A549 treated with CORT108297 at 1 μM for 4 hours (cell line): ENCODE measurements at places on chromosomes 3 and 15. TPM values are rescaled to one million over a fixed set of nuclear protein-coding genes. Genes with fewer than 3 reads are reported as not detected.

Gene GRIP2
- 1.1 to 2.2 TPM (median 1.9 TPM) in 5 replicates for total RNA-seq

Gene GOLGA8N
- total RNA-seq, result 1.2 to 1.8 TPM (median 1.3 TPM) in 5 replicates

Gene GPX1
- total RNA-seq, result 254 to 327 TPM (median 296 TPM) in 5 replicates

Gene BDH1
- 1.6 to 4.2 TPM (median 3.4 TPM) in 5 replicates for total RNA-seq

Gene PLSCR5
- not detected in 5 replicates for total RNA-seq

Gene CCR3
- total RNA-seq, result not detected in 5 replicates

Gene APH1B
- total RNA-seq, result 15.6 to 23.9 TPM (median 19.9 TPM) in 5 replicates

Gene TXNRD3
- total RNA-seq, result 5.9 to 6.9 TPM (median 6.5 TPM) in 5 replicates

Gene CYP1A2
- not detected in 5 replicates for total RNA-seq

Gene AMT
- 0.17 to 0.65 TPM (median 0.30 TPM) in 5 replicates for total RNA-seq

Gene GALNT15
- 0.05 to 0.18 TPM (median 0.15 TPM) in 5 replicates for total RNA-seq

Gene ACKR4
- not detected in 5 replicates for total RNA-seq

Gene PRICKLE2
- 1.9 to 2.3 TPM (median 2.0 TPM) in 5 replicates for total RNA-seq

Gene SLC27A2
- total RNA-seq, result 29.9 to 35.5 TPM (median 32.4 TPM) in 5 replicates

Gene ROPN1
- total RNA-seq, result not detected in 5 replicates

Gene SERPINI2
- not detected in 5 replicates for total RNA-seq

Gene AGBL1
- total RNA-seq, result not detected in 5 replicates

Gene NR2E3
- 0.12 to 0.39 TPM (median 0.21 TPM) in 5 replicates for total RNA-seq

Gene LAMB2
- 80.0 to 111 TPM (median 107 TPM) in 5 replicates for total RNA-seq

Gene SUCNR1
- total RNA-seq, result 0.05 to 0.14 TPM (median 0.13 TPM) in 5 replicates

Gene PSTPIP1
- 0.22 TPM in 1 of 5 replicates, not detected in the others for total RNA-seq

Gene CLDN16
- total RNA-seq, result 0.14 TPM in 2 of 5 replicates, not detected in the others

Gene TRH
- not detected in 5 replicates for total RNA-seq

Gene ZXDC
- 6.5 to 8.8 TPM (median 8.3 TPM) in 5 replicates for total RNA-seq

Gene LMOD3
- total RNA-seq, result not detected in 5 replicates

Gene ABCC5
- 11.2 to 14.8 TPM (median 13.8 TPM) in 5 replicates for total RNA-seq

Gene MYRIP
- total RNA-seq, result 0.03 to 0.04 TPM in 2 of 5 replicates, not detected in the others

Gene KAT2B
- 5.0 to 7.2 TPM (median 6.0 TPM) in 5 replicates for total RNA-seq

Gene CYP11A1
- total RNA-seq, result not detected in 5 replicates

Gene COL6A6
- not detected in 5 replicates for total RNA-seq

Gene PTH1R
- total RNA-seq, result 0.51 to 1.1 TPM (median 0.67 TPM) in 5 replicates

Gene TNFAIP8L3
- 7.0 to 10.0 TPM (median 8.9 TPM) in 5 replicates for total RNA-seq

Gene CTXN2
- 0.02 to 0.05 TPM (median 0.03 TPM) in 4 of 5 replicates, not detected in the other for total RNA-seq

Gene P2RY12
- not detected in 5 replicates for total RNA-seq

Gene FXR1
- total RNA-seq, result 60.6 to 110 TPM (median 77.3 TPM) in 5 replicates

Gene ZKSCAN7
- not detected in 5 replicates for total RNA-seq

Gene ZCWPW2
- 0.11 TPM in 1 of 5 replicates, not detected in the others for total RNA-seq

Gene OR5K2
- total RNA-seq, result not detected in 5 replicates

Gene CFAP161
- total RNA-seq, result 0.14 TPM in 1 of 5 replicates, not detected in the others

Gene COL7A1
- total RNA-seq, result 143 to 232 TPM (median 208 TPM) in 5 replicates

Gene SERINC4
- 0.05 to 0.12 TPM (median 0.06 TPM) in 4 of 5 replicates, not detected in the other for total RNA-seq

Gene DNAJC17
- total RNA-seq, result 23.0 to 26.4 TPM (median 25.8 TPM) in 5 replicates

Gene IL20RB
- total RNA-seq, result 0.59 to 0.91 TPM (median 0.83 TPM) in 5 replicates
